G401 (cell line): ENCODE measurements at places on chromosomes 5 and 9. TPM values are rescaled to one million over a fixed set of nuclear protein-coding genes. Genes with fewer than 3 reads are reported as not detected.

DNA sequence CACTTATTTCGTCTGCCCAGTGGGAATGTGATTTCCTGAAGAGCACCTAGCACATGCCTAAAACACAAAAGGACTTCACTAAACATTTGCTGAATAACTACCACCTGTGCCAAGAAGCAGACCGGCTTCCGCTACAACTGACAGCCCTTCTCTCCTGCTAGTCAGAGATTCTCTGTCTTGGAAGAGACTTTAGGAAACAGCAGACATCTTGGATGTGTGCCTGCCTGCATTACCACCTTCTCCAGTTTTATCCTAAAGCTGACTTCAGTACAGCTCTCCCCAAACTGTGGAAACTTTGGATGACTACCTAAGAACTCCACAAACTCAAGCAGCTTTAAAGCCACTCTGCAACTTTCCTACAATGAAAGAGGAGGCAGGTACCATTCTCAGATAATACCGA, 116.5 kb upstream of the MAN2A1 start:
- DNase-seq, result no peak

- DNase-seq, result no peak
Measured at GRCh38 chr5:109643791-109644350, 45.9 kb upstream of the MAN2A1 start.

DNA sequence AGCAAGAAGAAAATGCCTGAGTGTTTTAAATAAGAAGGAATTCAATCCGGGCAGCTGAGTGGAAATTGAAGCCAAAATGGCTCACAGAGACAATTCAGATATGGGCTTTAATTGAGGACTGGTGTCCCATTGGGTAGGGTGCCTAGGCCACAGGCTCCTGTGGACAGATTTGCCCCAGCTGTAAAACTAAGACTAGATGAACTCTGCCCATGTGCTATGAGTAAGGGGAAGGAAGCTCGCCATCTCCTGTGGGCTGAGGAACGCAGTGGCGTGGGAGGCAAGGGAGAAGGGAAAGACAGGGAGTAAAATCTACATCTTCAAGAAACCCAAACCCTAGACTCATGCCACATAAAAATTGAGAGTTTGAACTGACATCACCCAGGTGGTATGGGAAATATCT, 66.1 kb downstream of the KLHL3 start:
- DNase-seq, result no peak

GRCh38 chr5:124645396-124645795, 101.0 kb downstream of the ZNF608 start:
- no peak for DNase-seq

DNA sequence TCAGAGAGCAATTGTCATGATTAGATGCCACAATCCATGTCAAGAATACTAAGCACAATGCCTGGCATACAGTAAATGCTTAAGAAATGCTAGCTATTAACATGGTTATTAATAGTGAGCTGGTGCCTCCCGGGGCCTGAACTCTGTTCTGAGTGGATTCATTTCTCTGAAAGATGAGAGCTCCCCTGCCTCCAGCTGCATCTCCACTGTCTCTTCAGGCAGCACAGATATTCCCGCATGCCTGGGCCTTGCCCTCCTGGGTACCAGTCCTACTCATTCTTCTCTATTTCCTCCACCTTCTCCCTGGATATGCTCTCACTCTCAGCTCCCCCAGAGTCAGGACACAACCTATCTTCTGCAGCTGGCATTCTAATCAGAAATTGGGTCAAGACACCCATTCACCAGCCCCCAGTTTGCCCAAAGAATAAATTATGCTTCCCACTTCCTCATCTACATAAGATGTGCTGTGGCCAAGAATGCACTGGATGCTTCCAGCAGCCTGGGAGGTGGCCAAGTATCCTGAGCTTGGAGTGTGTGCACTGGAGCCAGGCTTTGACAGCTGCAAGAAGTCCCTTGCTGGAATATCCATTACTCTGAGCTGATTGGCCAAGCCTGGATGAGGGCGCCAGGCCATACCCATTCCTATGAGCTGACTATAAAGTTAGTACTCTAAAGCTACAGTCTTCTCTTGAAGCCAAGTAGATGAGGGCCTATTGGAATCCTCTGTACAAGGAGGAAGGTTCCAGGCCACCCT, 669.0 kb downstream of the ACTL7B start:
- no peak for DNase-seq

DNA sequence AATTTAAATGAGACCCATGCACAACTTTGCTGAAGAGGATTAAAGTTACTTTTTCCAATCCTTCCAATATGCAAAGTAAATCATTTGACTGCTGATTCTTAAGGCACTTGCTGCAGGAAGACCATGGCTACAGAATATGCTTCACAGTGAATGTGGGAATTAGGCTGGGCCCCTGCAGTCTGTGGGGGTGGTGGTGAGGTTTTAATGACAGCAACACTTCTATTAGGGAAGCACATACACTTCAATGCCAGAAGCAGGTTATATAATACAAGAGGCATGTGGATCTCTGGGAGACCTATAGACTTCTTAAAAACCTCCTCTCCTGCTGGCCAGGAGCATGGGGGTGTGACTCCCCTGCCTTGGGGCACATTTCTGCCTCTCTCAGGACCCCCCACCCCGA, 124.5 kb upstream of the KLF9 start:
- DNase-seq, result peak; percentile 51

DNA sequence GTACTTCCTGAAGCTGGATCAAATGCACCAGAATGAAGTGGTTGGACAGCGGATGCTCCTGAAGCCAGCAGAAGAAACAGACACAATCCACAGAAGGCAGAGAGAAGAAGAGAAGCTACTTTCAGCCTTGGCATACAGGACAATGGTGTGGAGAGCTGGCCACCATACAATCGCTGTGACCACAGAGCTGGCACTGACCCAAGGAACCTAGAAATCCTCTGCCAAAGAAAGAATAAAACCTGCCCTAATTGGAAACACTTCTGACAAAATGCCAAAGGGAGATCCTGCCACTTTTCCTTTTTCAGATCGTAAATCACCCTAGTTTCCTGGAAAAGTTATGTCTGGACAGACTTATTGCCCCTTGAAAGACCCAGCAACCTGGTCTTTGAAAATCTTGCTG, 77.8 kb downstream of the BAAT start:
- DNase-seq, result peak; percentile 10

DNA sequence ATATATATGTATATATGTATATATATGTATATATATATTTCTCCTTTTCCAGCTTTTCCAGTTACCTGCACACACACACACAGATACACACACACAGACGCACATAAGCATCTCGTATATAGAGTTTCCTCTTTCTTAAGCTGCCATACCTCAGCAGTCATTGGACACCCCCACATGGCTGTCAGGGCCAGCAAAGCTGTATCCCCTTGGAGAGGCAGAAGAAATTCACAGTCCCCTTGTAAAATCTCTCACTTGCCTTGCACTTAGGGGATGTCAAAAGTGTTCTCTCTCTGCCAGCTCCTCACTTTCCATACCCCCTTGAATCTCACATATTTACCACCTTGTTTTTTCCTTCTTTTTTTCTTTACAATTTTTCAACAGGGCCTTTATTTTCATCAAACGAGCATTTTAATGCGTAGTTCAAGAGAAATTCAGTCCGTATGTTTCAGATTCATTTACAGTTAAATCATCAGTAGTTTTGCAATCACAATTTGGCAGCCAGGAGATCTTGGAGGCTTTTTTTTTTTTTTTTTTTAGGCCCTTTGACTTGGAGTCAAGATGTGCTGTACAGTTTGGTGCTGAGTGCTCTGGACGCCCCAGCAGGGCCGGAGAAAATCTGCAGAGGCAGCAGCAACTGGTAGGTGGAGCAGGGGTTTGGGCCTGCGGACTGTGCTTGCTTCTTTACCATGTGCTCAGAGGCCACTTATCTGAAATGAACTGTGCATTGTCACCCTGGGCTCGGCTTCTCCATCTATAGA, 244.9 kb upstream of the KLF4 start:
- DNase-seq, result no peak

- no peak for DNase-seq
Measured at GRCh38 chr9:78288214-78288892, 8.6 kb upstream of the PSAT1 start.

DNA sequence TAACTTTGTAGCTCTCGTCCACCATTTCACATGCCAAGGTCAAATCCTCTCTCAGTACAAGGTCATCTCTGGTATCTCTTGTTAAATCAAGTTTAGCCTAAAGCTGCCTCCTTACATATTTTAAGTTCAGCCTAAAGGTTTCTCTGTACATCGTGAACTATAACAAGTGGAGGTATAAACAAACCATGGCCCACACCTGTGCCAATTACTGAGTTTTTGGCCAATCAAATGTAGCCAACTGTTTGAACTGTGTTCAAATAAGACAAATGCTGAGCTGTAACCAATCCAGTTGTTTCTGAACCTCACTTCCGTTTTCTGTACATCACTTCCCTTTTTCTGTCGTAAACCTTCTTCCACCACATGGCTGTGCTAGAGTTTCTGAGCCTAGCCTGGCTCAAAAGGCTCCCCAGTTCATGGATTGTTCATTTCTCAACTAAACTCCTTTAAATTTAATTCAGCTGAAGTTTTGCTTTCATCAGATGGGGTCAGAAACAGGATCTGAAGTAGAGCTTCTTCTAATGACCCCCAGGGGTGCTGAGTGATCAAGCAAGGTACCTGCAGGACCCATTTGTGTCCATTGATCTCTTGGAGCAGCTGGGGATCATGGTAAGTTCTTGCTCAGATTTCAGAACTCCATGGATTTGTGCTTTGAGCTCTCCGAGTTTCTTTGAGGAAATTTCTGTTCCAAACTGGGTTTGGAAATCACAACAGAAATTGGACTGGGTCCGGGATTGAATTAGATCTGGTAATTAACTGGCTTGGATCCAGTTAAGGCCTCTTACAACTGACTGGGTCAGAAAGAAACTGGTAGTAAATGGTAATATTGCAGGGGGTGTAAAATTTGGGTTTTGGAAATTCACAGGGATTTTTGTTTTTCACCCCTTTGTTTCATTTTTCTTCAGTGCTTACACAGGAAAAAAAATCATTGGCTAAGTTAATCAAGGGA, 11.0 kb upstream of the NANS start:
- DNase-seq, result no peak

- DNase-seq, result no peak
Measured at GRCh38 chr5:111427762-111428161, 84.6 kb downstream of the STARD4 start.

DNA sequence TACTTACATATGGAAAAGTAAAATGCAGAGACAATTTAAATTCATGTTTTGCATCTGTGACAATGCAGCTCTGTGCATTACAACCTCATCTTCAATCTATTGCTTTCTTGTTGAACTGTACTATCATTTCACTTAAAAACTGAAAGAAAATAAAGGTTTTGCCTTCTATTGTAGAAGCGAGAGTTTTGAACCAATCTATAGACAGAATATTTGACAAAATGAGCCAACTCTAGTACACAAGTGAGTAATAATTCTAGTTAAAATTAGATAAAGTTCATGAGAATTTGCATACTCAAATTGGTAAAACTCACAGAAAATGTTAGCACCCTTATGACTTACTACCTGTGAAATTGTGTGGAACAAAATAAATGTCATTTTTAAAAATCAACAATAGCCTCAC, 123.7 kb downstream of the EDIL3 start:
- DNase-seq, result no peak

Gene PCDHGB2
- total RNA-seq, result 0.18 TPM in 1 of 2 replicates, not detected in the other

Gene LMAN2
- 257 and 339 TPM in 2 replicates for total RNA-seq

GRCh38 chr5:38423276-38424147, 132.9 kb downstream of the LIFR start:
- DNase-seq, result no peak

Gene PCDHA10
- under 0.01 and 0.06 TPM in 2 replicates for total RNA-seq

- DNase-seq, result no peak
Measured at GRCh38 chr5:53219174-53219573, 109.6 kb upstream of the MOCS2 start.

Gene PCDHGC4
- not detected in 2 replicates for total RNA-seq

- no peak for DNase-seq
Measured at GRCh38 chr5:73318308-73318719, 130.3 kb downstream of the FOXD1 start.

Gene CAVIN4
- 0.49 and 0.68 TPM in 2 replicates for total RNA-seq

- DNase-seq, result peak; percentile 26
Measured at GRCh38 chr5:78647351-78647818, 1.2 kb downstream of the LHFPL2 start.

GRCh38 chr5:2170761-2171160, 288.0 kb upstream of the IRX4 start:
- DNase-seq, result no peak

GRCh38 chr9:136291306-136292025, 12.4 kb downstream of the CCDC187 start:
- peak; percentile 95 for DNase-seq

DNA sequence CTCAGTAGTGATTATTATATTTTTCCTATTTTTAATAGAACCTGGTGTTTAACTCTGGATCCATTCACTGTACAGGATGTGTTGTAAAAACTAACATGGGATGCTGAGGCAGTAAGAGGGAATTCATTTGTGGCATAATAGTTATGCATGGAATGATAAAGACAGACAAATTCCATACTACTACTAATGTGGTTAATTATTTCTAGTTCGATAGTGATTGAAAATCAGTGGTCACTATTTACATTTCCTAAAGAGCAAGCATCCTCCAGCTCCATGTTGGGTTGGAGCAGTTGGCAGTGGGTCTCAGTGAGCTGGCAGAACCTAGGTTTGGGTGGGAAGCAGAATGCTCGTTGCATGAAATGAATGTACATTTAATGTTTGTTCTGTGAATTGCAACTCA, 122.6 kb downstream of the SAXO1 start:
- no peak for DNase-seq

DNA sequence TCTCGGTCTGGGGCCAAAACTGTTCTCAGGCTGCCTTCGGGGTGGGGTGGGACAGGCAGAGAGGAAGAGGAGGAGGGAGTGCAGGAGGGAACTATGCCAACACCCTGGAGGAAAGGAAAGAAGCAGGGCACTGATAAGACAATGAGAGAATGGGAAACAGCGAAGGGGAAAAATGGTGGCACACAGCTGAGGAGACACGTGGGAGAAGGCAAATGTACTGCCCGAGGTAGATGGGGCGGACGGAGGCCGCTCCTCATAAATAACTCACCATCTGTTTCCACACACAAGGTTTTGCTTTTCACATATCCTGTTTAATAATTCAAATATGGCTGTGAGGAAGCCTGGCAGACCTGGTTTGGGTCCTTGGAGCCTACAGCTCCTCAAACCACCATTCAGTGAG, 148.2 kb upstream of the LRRTM2 start:
- DNase-seq, result no peak

GRCh38 chr9:71895117-71895516, 15.9 kb downstream of the ABHD17B start:
- DNase-seq, result no peak

DNA sequence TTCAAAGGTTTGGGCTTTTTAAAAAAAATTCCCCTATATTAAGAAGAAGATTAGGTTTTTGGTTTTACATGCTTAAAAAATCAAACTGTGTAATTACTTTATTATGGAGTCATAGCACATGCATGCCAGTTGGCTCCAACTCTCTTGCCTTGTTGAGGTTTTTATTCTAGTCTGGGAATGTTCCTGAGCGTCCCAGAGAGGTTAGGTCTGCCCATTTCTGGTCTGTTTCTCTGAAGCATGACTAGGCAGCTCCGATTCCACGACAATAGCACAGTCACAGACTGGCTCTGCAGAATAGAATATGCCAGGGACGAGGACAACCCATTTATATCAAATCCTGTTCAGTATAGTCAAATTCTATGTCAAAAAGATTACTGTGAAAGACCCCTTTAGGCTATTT, 217.0 kb downstream of the PCSK5 start:
- DNase-seq, result peak; percentile 24
